ENCODE measurements at places on chromosomes 7 and 10.
A peak's percentile ranks its signal among the peaks of the same experiment; 100 is the strongest.

GRCh38 chr10:482051-482501, 207.4 kb downstream of the DIP2C start:
- no peak for DNase-seq

GRCh38 chr7:36112969-36113368, 40.1 kb upstream of the EEPD1 start:
- no peak for DNase-seq

DNA sequence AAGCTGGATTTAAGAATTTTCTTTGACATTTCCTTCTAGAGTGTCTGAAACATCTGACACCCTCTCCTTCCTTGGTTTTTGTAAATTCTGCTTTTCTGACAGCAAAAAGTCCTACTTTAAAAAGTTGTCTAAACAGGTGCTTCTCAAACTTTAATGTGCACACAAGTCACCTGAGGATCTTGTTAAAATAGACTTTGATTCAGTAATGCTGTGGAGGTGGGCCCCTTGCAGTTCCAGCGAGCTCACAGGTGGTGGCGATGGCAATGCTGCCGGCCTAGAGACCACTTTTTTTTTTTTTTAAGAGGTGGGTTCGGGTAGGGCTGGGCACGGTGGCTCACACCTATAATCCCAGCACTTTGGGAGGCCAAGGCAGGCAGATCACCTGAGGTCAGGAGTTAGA, 77.1 kb downstream of the ABCC2 start:
- DNase-seq = no peak

DNA sequence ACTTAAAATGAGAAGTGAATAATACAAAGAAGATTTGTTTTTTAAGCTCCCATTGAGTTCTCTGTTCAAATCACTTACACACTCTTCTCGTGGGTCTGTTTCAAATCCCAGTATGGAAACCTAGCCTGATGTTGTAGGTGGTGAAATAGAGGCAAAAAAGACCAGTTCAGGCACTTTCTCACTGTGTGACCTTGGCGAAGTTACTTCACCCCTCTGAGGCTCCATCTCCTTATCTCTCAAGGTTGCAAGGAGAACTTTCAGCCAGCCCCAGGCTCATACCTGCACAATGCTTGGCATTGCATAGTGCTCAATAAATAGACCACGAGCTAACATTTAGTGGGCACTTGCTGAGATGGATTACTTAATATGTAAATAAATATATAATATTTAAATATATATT, 90.1 kb downstream of the PRLHR start:
- DNase-seq = no peak

DNA sequence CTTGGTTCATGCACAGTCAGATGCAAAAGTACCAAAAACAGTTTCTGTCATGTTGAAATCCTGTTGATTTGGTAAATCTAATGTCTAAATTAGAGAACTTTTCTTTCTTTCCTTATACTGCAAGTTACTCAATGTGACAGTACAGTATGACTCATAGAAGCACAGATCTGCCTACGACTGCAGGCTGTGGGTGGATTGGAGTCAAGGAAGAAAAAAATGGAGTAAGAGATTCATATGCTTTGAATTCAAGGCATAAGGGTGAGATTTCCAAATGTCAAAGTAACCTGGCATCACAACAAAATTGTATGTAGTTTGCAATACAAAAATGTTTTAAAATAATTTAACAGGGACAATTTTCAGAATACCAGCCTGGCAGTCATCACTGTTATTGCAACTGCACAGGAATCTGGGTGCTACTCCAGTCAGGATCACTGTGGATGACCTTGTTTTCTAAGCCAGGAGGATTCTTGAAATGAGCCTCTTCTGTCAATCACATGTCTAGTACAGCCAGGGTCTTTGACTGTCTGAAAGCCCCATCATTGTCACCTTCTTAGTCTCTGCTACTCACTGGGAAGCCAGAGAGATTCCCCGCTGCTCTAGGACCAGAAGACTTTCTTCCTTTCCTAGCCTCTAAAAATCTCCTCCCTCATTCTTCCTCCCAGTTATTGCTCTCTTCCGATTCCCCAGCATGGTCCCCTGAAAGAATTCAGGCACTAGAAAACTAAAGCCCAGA, 83.6 kb downstream of the CD36 start:
- DNase-seq = peak; percentile 85

DNA sequence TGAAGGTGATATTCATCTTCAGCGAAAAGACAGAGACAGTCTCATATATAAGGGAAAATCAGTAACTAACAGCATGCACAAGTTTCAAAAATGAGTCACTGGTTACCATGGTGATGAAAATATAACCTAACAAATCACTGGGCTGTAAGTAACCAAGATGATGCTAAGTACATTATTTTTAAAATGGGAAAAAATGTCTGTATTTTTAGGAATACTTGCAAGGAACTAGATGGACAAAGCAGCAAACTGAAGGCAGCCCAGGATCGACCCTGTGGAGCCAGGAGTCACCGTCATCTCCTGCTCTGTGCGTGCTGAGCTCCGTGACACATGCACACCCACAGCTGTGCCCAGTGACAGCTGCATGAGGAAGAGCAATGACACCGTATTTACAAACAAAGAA, 137.3 kb downstream of the ELMO1 start:
- DNase-seq = no peak

- no peak for DNase-seq
Measured at GRCh38 chr7:13169356-13169755, 481.9 kb downstream of the ARL4A start.

DNA sequence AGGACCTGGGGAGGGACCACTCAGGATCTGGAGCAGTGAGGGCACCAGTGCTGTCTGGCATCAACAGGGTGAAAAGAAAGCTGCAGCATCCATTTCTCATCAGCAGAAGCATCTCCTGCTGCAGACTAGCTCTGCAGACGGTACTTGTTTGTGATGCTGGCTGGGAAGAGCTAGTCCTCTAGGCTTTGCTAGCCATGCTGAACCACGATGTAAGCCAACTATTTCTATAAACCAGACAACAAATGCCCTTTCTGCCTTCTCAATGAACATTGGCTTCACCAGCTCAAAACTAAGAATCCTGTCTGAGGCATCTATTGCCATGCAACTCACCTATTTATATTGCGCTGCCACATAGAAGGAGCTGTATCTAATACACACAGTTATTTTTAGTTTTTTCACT, 65.6 kb downstream of the CTTNBP2 start:
- no peak for DNase-seq

GRCh38 chr10:78715435-78715834, 353.3 kb upstream of the ZMIZ1 start:
- DNase-seq = no peak

DNA sequence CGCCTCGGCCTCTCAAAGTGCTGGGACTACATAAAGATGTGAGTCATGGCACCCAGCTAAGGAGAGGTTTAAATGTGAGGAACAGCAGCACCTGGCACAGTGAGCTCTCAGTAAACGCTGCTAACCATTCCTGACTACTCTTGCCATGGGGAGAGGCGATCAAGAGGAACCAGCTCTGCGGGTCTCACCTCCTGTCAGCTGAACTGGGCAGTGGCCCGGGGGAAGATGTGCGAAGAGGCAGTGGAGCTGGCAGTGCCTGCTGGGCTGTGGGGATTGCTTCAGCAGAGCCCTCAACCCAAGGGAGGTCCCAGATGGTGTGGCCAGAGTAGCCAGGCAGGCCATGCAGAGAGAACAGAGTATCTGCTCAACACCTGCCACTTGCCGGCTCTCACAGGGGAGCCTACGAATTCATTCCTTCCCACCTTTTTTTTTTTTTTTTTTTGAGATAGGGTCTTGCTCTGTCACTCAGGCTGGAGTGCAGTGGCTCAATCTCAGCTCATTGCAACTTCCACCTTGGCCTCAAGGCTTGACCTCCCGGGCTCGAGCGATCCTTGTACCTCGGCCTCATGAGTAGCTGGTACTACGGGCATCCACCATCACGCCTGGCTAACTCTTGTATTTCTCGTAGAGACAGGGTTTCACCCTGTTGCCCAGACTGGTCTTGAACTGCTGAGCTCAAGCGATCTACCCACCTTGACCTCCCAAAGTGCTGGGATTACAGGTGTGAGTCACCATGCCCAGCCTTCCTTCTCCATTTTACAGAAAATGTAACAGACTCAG, 6.8 kb downstream of the POLM start:
- DNase-seq = no peak

DNA sequence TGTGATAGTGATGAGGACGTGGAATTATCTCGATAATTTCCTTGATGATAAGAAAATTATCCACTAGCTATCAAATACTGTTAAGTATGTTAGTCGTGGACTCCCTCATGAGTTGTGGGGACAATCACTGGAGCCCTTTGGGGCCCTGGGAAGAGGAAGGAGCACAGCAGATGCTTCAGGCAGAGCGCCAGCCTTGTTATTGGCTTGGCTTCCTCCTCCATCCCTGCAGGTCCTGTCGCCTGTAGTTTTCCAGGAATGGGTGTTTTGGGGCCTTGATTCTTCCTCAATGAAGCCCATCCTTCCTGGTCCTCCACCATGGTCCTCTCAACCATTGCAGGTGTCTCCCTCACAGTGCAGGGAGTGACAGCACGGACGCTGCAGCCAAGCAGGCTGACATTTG, 32.5 kb upstream of the ZNF32 start:
- DNase-seq = no peak

DNA sequence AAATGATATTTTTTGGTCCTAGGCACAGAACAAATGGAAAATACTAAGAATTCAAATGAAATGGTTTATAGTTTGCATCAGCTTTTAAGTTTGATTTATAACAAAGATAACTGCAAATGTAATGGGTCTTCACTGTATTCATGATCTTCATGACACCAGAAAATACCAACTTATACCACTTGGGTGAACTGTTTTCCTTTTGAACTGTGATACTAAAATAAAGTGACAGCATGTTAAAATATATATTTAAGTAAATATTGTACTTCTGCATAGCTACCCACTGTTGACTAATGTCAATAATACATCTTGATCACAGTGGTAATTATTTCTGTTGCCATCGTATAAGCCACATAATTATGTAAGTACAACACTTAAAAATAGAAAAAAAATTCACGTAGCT, 442.0 kb upstream of the ANKRD30A start:
- no peak for DNase-seq

DNA sequence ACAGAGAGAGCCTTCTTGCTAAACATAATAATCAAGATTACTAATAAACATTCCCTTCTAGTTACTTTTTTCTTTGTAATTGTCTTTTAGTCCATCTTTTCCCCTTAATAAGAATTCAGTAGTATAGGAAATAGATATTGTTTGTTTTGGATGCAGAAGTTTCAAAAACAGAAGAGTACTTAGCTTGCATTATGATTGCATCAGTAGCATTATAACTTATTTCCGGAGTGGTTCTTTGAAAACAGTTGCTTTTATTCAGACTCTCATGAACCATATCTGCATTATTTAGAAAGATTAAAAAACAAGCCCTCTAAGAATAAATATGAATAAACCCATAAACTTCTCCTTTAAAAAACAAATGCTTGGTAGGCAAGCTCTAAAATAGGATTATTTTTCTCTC, 34.0 kb upstream of the DKK1 start:
- no peak for DNase-seq

DNA sequence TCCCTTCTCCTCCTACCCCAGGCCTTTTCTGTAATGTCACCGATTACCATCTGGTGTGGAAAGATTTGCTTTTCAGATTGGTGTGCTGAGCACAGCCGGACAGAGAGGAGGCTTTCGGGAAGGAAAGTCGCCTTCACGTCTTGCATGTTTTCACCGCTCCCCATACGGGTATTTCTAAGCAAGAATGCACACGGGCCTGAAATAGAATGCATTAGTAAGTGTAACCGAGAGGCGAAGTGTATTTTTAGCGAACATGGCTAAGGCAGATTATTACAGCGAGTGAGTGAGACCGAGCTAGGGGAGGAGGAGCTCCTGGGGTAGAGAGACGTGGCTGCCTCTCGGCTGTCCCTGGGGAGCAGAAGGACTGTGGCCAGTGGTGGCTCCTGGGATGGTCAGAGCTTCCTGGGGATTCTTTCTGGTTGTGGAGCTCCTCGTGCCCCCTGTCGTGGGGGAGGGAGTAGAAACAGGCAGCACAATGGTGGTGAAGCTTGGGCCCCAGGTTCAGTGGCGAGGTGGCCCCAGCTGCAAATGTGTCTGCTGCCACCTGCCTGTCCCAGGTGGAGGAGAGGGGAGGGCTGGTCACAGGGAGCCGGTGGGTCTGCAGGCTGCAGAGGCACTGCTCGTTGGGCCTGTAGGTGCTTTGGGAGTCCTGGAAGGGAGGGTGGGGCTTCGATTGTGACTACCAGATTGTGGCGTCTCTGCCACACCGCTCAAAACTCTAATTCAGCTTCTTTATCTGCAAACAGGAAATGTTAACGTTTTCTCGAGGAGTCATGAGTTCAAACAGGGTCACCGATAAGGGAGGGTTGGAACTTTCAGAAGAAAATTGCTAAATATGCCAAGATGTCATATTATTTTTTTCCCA, 135.8 kb downstream of the CAMK1D start:
- no peak for DNase-seq

- no peak for DNase-seq
Measured at GRCh38 chr10:71501402-71501801, 104.7 kb downstream of the CDH23 start.

GRCh38 chr10:6203331-6204062, 765 bp downstream of the PFKFB3 start:
- DNase-seq = peak; percentile 30

- DNase-seq = no peak
Measured at GRCh38 chr7:82623812-82624211, 180.2 kb upstream of the CACNA2D1 start.

- DNase-seq = no peak
Measured at GRCh38 chr7:4742051-4742573, 33.3 kb upstream of the AP5Z1 start.

DNA sequence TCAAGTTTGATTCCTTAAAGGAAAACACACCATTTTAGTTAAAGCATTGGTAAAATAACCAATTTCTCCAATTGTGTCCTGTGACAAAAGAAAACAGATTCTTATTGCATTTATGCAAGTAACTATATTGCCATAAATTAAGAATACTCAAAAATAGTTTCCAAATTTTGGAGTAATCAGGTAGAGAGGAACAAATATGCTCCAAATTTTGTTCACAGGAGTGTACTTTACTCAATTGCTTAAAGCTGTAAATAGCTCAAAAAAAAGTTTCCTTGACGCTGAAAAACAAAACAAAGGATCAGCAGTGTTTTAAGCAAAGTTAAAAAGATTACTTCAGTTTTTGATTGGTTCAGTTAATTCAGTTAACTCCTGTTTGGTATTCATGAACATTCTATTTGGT, 52.2 kb upstream of the INHBA start:
- no peak for DNase-seq

- no peak for DNase-seq
Measured at GRCh38 chr7:4042402-4043045, 639.6 kb upstream of the FOXK1 start.

- DNase-seq = no peak
Measured at GRCh38 chr7:158663428-158663741, 41.2 kb downstream of the NCAPG2 start.

DNA sequence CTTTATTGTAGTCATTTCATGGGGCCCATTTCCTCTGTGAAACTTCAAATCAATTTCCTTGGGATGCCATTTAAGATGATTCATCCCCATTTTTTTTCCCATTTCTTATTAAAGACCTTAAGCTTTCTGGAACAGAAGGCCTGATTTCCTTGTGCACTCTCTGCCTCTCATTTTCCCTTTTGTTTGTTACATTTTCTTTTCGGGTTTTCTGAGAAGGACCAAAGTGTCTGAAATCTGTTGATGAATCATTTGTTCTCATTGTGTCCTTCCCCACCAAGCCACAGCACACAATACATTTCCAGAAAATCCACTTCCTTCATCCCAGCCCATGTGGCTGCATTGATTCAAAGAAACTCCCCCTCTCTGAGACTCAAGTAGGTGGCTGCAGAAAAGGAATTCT, 372.4 kb downstream of the SFMBT2 start:
- DNase-seq = no peak

GRCh38 chr10:26486990-26487850, 49.1 kb downstream of the APBB1IP start:
- no peak for DNase-seq
